ENCODE measurements at places on chromosomes 6 and 20.
A peak's percentile ranks its signal among the peaks of the same experiment; 100 is the strongest.

- no peak for DNase-seq
Measured at GRCh38 chr20:13913572-13913971, 76.8 kb downstream of the SEL1L2 start.

DNA sequence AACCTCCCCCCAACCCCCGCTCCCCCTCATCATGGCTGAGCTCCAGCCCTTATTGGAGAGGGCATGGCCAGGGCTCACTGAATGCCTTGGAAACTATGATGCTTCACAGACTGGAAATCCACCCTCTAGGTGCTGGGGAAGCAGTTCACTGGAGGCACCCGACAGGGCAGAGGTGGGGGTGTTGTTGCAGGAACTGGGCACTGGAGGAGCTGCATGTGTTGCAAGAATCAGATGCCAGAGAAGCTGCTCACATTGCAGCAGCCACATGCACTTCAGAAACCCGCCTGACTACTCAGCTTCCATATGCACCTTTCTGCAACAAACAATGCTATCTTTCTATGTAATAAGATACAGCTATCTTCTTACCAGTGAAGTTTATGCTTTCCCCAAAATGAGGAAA lies 7.9 kb upstream of the TBPL1 start:
- DNase-seq = no peak

DNA sequence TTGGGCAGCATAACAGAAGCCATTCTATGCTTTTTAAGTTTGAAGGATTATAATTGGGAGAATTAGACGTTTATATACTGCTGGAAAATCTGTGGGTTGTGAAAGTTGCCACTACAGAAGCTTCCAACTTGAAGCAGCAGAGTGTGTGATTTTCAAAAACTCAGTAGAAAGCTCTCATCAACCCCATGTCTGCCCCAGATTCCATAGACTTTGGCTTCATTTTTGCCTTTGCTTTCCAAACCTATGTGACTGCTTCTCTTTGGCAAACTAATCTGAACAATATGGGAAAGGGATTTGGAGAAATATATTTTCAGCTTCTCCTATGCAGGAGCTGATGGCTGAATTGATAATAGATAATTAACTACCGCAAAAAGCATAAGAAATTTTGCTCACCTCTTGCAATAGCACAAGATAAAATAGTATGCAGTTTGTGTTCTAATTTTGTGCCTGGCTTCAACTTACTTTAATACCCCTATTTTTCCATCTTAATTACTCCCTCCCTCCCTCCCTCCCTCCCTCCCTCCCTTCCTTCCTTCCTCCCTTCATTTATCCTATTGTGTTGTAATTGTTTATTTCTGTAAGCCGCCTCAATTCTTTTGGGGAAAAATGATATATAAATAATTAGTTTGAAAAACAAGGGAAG lies 214.1 kb upstream of the HS3ST5 start:
- DNase-seq = no peak

DNA sequence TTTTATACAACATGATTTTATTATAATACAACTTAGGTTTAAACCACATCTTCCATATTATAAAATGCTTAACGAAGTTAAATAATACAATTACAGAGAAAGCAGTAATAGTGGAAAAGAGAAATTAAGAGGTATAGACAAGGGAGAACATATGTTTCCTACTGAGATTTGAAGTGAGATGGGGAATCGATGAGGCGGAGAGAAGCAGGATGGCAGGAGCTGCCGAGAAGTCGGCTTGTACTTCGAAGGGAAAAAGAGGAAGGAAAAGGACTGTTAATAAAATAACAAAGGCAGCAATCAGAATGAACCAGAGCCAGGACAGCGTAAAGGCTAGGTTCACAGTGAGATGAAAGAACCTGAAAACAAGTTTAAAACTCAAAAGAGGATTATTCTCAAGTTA lies 15.4 kb downstream of the FBXL4 start:
- no peak for DNase-seq

DNA sequence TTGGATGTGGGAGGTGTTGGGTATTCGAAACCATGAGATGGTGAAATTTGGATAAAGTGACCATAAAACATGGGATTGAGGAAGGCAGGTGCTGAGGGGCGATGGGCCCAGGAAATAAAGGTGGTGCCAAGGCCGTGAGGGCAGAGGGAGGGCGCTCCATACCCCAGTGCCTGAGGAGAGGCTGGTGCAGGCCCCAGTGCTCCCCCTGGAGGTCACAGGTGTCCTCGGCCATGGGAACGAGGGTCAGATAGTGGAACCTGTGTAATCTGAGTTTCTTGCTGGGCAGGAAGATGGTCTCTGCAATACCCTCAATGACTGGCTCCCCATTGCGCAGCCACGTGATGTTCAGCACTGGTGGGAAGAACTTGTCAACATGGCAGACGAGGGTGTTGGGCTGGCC lies 16.2 kb downstream of the HLA-DPB1 start:
- peak; percentile 21 for DNase-seq

GRCh38 chr6:158184608-158185007 lies 16.5 kb downstream of the GTF2H5 start:
- no peak for DNase-seq

DNA sequence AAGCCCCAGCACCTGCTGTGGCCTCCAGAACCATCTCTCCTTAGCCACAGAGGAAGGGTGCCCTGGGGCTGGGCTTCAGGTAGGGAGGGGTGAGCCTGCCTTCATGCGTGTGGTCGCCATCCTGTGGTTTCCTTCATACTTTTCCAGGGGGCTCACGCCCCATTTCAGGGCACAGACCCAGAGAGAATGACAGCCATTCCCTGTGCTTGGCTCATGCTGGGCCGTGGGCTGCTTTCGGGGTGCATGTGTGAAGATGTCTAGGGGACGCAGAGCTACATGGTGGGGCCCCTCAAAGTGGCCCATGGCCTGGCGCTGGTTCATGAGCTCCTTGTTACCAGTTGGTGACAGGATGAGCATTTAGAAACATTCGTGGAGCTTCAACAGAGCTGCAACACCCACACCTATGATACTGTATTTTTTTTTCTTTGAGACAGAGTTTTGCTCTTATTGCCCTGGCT lies 190.3 kb upstream of the SLC24A3 start:
- DNase-seq = no peak

DNA sequence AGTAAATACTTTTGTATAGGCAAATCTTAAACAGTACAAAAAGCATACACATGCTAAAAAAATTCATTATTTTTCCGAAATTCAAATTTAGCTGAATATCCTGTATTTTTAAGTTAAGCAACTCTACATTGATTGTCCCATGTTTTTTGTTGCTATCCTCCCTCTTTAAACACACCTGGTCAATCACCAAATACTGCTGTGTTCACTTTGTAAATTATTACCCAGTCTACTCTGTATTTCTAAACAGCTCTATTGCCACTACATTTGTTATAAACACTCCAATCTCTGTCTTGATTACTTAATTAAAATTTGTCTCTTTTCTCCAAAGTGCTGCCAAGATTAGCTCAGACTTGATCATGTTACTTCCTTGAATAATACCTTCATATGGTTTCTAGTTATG lies 466.5 kb upstream of the GJE1 start:
- DNase-seq = no peak

All from stimulated activated CD4-positive, alpha-beta T cell treated with anti-CD3 and anti-CD28 coated beads, TNF-alpha, amount 100 ng/mL, for 4 hours (primary cell).